ENCODE measurements at places on chromosomes 11 and 22.

DNA sequence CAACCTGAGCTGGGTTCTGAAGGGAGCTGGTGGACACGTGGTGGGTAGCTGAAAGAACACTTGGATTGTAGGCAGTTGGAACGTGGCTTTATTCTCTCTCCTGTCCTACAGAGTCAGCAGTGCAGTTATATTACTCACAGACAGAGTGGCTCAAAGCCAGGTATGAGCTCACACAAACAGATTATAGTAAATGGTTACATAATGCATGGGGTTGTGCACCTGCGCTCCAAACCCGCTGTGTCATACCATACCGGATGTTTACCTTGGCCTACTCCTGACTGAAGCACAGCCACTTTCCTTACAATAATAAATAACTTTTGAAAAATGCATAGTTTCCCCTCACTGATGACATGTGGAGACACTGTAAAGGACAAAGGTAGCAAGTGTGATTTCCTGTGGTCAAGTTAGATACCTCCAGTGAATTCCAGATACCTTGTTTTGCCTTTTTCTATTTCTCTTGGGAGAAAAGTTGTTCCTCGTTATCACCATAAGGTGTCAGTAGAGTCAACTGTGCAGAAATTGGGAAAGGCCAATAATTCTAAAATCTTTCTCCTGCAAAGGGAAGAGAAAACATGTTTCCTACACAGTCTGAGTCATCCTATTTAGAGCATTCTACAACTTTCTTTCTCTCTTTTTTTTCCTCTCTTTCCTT, 13.5 kb downstream of the MS4A6A start:
- no peak for DNase-seq

GRCh38 chr11:35864131-35864530, 79.7 kb upstream of the LDLRAD3 start:
- no peak for DNase-seq

GRCh38 chr11:77067861-77068443, 1.2 kb downstream of the CAPN5 start:
- no peak for DNase-seq

GRCh38 chr11:71418643-71419042, 29.6 kb downstream of the DHCR7 start:
- DNase-seq, result no peak

Data from stimulated activated CD4-positive, alpha-beta T cell treated with anti-CD3 and anti-CD28 coated beads, Interleukin-12 subunit alpha, Interleukin-12 subunit beta, amount 100 ng/mL, for 48 hours (primary cell).